Karpas-422 (cell line): ENCODE measurements at places on chromosomes 12 and 14. TPM values are rescaled to one million over a fixed set of nuclear protein-coding genes. Genes with fewer than 3 reads are reported as not detected.

Gene KRT72
- total RNA-seq = not detected in 2 replicates

Gene KRT79
- not detected in 2 replicates for total RNA-seq

Gene CCDC38
- 0.07 TPM in 1 of 2 replicates, not detected in the other for total RNA-seq

Gene C1QL4
- total RNA-seq = not detected in 2 replicates

Gene GUCY2C
- total RNA-seq = 0.07 and 0.48 TPM in 2 replicates

Gene MIPOL1
- total RNA-seq = not detected in 2 replicates

Gene MFAP5
- not detected in 2 replicates for total RNA-seq

Gene DHRS4L2
- 53.7 and 66.1 TPM in 2 replicates for total RNA-seq

Gene LEMD3
- total RNA-seq = 35.6 and 43.2 TPM in 2 replicates

Gene SCYL2
- 43.9 and 96.2 TPM in 2 replicates for total RNA-seq

Gene SLC38A4
- not detected in 2 replicates for total RNA-seq

Gene FAM161B
- 4.1 and 5.8 TPM in 2 replicates for total RNA-seq

Gene DIP2B
- total RNA-seq = 31.2 and 37.5 TPM in 2 replicates

Gene TCL1B
- total RNA-seq = 0.37 TPM in 1 of 2 replicates, not detected in the other

Gene HOXC5
- total RNA-seq = not detected in 2 replicates

Gene IGF1
- total RNA-seq = not detected in 2 replicates

Gene NKX2-1
- not detected in 2 replicates for total RNA-seq

Gene TMEM30B
- total RNA-seq = not detected in 2 replicates

Gene CNOT2
- 218 and 289 TPM in 2 replicates for total RNA-seq
